CD4-positive, alpha-beta T cell (primary cell): ENCODE measurements at places on chromosomes 2 and 18. TPM values are rescaled to one million over a fixed set of nuclear protein-coding genes. Genes with fewer than 3 reads are reported as not detected.

MPP4 gene
- not detected for total RNA-seq

EML4 gene
- total RNA-seq = 228 TPM

TOGARAM2 gene
- total RNA-seq = 2.3 TPM

DSG4 gene
- not detected for total RNA-seq

ADNP2 gene
- total RNA-seq = 61.5 TPM

SUCLG1 gene
- total RNA-seq = 37.1 TPM

SCYGR8 gene
- total RNA-seq = not detected

BUB1 gene
- 1.6 TPM for total RNA-seq

MOGAT1 gene
- total RNA-seq = not detected

POU3F3 gene
- not detected for total RNA-seq

C1D gene
- 16.2 TPM for total RNA-seq

DCC gene
- total RNA-seq = not detected

MFSD2B gene
- total RNA-seq = 0.28 TPM

GKN2 gene
- total RNA-seq = not detected

LRATD1 gene
- not detected for total RNA-seq

PARD3B gene
- 1.9 TPM for total RNA-seq

CDKL4 gene
- not detected for total RNA-seq

MSTN gene
- total RNA-seq = not detected

ANKRD23 gene
- 6.2 TPM for total RNA-seq

RRM2 gene
- 1.6 TPM for total RNA-seq

LIPG gene
- not detected for total RNA-seq

ERFE gene
- total RNA-seq = not detected

CNDP2 gene
- 75.5 TPM for total RNA-seq

SCN7A gene
- not detected for total RNA-seq

GORASP2 gene
- total RNA-seq = 87.3 TPM

SLC40A1 gene
- total RNA-seq = 7.4 TPM

PAX8 gene
- 0.52 TPM for total RNA-seq

REG1B gene
- total RNA-seq = not detected

GALR1 gene
- not detected for total RNA-seq

CCDC148 gene
- total RNA-seq = not detected

MC2R gene
- not detected for total RNA-seq

TFCP2L1 gene
- 0.17 TPM for total RNA-seq

TSPYL6 gene
- not detected for total RNA-seq

MDH1 gene
- 96.3 TPM for total RNA-seq

EIF4E2 gene
- 45.9 TPM for total RNA-seq

RAB6D gene
- not detected for total RNA-seq

MALL gene
- total RNA-seq = not detected

MC5R gene
- not detected for total RNA-seq

SPR gene
- total RNA-seq = not detected

EN1 gene
- not detected for total RNA-seq

TSHZ1 gene
- 21.5 TPM for total RNA-seq

DPP10 gene
- total RNA-seq = not detected

SAG gene
- total RNA-seq = 0.03 TPM

UCN gene
- total RNA-seq = 2.3 TPM

SLC11A1 gene
- 4.9 TPM for total RNA-seq

CCDC85A gene
- not detected for total RNA-seq

SERPINB5 gene
- total RNA-seq = not detected

UPP2 gene
- not detected for total RNA-seq

PPP1R1C gene
- total RNA-seq = not detected

IL1RL1 gene
- total RNA-seq = not detected
